HFFc6 (cell line): ENCODE measurements at places on chromosomes 6 and 20. TPM values are rescaled to one million over a fixed set of nuclear protein-coding genes. Genes with fewer than 3 reads are reported as not detected.

CLVS2 gene
- not detected in 3 replicates for total RNA-seq

ENPP5 gene
- not detected in 3 replicates for total RNA-seq

PRKN gene
- 0.16 TPM in 1 of 3 replicates, not detected in the others for total RNA-seq

DNA sequence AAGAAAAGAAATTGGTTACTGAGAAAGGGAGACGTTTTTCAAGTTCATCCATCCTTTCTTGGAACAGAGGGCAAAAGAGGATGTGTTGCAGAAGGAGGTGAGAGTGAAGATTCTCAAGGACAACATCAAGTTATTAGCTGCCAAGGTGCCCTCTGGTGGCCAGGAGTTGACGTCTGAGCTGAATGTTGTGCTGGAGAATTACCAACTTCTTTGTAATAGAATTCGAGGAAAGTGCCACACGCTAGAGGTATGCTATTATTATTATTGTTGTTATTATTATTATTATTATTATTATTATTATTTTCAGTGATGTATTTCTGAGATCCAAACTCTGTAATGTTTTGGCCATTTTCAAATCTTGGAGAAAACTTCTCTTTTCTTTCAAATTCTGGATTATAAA lies 197.0 kb downstream of the UTRN start:
- peaks cover 21% of the 10 kb centered on the region for H3K4me1 ChIP-seq
- H3K4me3 ChIP-seq: no peak overlapping the region
- H3K36me3 ChIP-seq: peaks cover 29% of the 10 kb centered on the region

GRCh38 chr6:116392132-116393013 lies 21.6 kb downstream of the DSE start:
- H3K36me3 ChIP-seq: peaks cover 32% of the 10 kb centered on the region
- no peaks in the 10 kb centered on the region for H3K27me3 ChIP-seq
- H3K27ac ChIP-seq: peak overlapping the region; percentile 57

DNA sequence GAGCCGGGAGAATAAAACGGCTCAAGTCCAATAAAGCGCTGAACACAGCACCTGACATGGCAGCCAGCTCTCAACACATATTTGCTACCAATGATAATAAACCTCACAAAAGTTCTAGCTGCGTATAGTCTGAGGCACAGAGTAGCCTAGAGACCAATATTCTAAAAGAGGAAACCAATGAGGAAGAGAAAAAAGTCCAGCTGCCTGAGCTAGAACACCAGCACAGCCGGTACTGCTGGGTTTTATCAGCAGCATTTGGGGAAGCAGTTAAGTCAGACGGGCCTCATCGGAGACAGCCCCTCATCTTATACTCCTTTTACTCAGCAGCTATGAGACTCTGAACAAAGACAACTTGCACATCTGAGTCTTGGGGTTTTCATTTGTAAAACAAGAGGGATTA lies 2.4 kb upstream of the RTF2 start:
- H3K4me3 ChIP-seq: no peak overlapping the region
- H3K4me1 ChIP-seq: peaks cover 23% of the 10 kb centered on the region
- H3K27me3 ChIP-seq: peaks cover 3% of the 10 kb centered on the region
- no peak overlapping the region for H3K27ac ChIP-seq

GRCh38 chr20:17315407-17316231 lies 88.8 kb downstream of the PCSK2 start:
- no peak overlapping the region for H3K4me3 ChIP-seq
- no peak overlapping the region for H3K27ac ChIP-seq
- DNase-seq: no peak
- H3K4me1 ChIP-seq: no peaks in the 10 kb centered on the region
- H3K36me3 ChIP-seq: no peaks in the 10 kb centered on the region
- no peaks in the 10 kb centered on the region; the same call in 1 of the 2 replicates for H3K27me3 ChIP-seq

GRCh38 chr20:34942301-34942700 lies 13.3 kb downstream of the GSS start:
- peaks cover 36% of the 10 kb centered on the region for H3K4me1 ChIP-seq
- DNase-seq: no peak
- peaks cover 2% of the 10 kb centered on the region; the same call in 1 of the 2 replicates for H3K27me3 ChIP-seq
- H3K27ac ChIP-seq: no peak overlapping the region
- H3K4me3 ChIP-seq: no peak overlapping the region
- peaks cover 38% of the 10 kb centered on the region for H3K36me3 ChIP-seq

- no peaks in the 10 kb centered on the region for H3K27me3 ChIP-seq
- H3K36me3 ChIP-seq: no peaks in the 10 kb centered on the region; the same call in 1 of the 2 replicates
- no peak for DNase-seq
- no peak overlapping the region for H3K27ac ChIP-seq
- no peak overlapping the region for H3K4me3 ChIP-seq
These were observed 10.1 kb downstream of the PXMP4 start for GRCh38 chr20:33709905-33710541.

GRCh38 chr6:19380293-19380692 lies 456.9 kb upstream of the ID4 start:
- H3K27ac ChIP-seq: no peak overlapping the region
- DNase-seq: peak; percentile 10

- H3K27ac ChIP-seq: no peak overlapping the region
- H3K36me3 ChIP-seq: no peaks in the 10 kb centered on the region
- no peaks in the 10 kb centered on the region for H3K4me1 ChIP-seq
- H3K27me3 ChIP-seq: no peaks in the 10 kb centered on the region
- DNase-seq: no peak
- no peak overlapping the region for H3K4me3 ChIP-seq
These were observed 1291.1 kb upstream of the MAP3K7 start for GRCh38 chr6:91877994-91878393.

DNA sequence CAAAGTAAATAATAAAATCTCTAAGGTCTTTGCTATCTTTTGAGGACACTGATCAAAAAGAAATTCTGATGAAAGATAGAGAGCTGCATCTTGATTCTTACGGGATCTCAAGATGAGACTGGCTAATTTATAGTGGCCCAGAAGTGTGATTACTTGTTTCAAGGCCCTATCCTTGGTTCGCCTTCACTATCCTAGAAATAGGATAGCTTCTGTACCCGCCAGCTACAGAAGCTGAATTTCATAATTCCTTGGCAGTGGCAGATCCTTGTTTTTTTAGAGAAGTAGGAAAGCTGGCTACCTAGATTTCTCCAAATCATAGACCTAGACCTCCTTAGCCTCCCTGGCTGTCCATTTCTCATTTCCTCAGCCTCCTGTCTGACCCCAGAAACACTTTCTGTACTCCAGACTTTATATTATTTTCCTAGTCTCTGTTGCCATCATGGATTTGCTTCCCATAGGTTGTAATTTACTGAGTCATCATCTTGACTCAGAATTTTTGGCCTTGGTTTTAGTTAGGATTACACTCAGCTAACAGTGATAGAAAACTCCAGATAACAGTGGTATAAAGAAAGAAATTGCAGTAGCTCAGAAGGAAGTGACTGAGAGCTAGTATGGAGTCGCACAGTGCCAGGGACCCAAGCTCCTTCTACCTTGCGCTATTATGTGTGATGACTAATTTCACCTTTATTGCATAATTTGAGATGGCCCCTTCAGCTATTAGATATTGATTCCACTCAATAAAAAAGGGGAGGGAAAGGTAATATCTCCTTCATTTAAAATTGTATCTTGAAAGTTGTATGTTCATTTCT lies 27.7 kb downstream of the PHF3 start:
- no peaks in the 10 kb centered on the region for H3K27me3 ChIP-seq
- peak overlapping the region; percentile 76 for H3K27ac ChIP-seq
- H3K36me3 ChIP-seq: peaks cover 4% of the 10 kb centered on the region; the same call in 1 of the 2 replicates
- peak overlapping the region; percentile 14; the same call in 1 of the 2 replicates for H3K4me3 ChIP-seq
- H3K4me1 ChIP-seq: peaks cover 23% of the 10 kb centered on the region
- DNase-seq: peak; percentile 73

- H3K4me1 ChIP-seq: no peaks in the 10 kb centered on the region
- H3K4me3 ChIP-seq: no peak overlapping the region
- peak; percentile 8 for DNase-seq
- no peak overlapping the region for H3K27ac ChIP-seq
These were observed 192.8 kb downstream of the LY86 start for GRCh38 chr6:6781172-6781872.

GRCh38 chr6:11258260-11259237 lies 26.1 kb upstream of the NEDD9 start:
- no peaks in the 10 kb centered on the region for H3K36me3 ChIP-seq
- no peak overlapping the region for H3K27ac ChIP-seq
- no peaks in the 10 kb centered on the region for H3K27me3 ChIP-seq
- H3K4me1 ChIP-seq: peaks cover 22% of the 10 kb centered on the region
- H3K4me3 ChIP-seq: no peak overlapping the region
- DNase-seq: no peak

GRCh38 chr6:21666201-21666691 lies 72.7 kb downstream of the SOX4 start:
- H3K4me1 ChIP-seq: peaks cover 28% of the 10 kb centered on the region
- H3K36me3 ChIP-seq: peaks cover 4% of the 10 kb centered on the region; the same call in 1 of the 2 replicates
- H3K27me3 ChIP-seq: peaks cover 48% of the 10 kb centered on the region
